ENCODE measurements at places on chromosomes 7 and 10. TPM values are rescaled to one million over a fixed set of nuclear protein-coding genes. Genes with fewer than 3 reads are reported as not detected.

HOXA11 gene
- not detected for total RNA-seq

LRRD1 gene
- not detected for total RNA-seq

ORAI2 gene
- total RNA-seq = 106 TPM

SPDYE8 gene
- total RNA-seq = not detected

SPDYE5 gene
- not detected for total RNA-seq

CDH23 gene
- not detected for total RNA-seq

C7orf57 gene
- total RNA-seq = 0.26 TPM

CLCN1 gene
- total RNA-seq = not detected

ZNF488 gene
- total RNA-seq = not detected

GRM8 gene
- not detected for total RNA-seq

ASZ1 gene
- not detected for total RNA-seq

CYP2C19 gene
- 0.41 TPM for total RNA-seq

HBP1 gene
- 47.3 TPM for total RNA-seq

TLX1 gene
- not detected for total RNA-seq

SORCS3 gene
- total RNA-seq = 0.10 TPM

TEX36 gene
- total RNA-seq = not detected

PNLIP gene
- total RNA-seq = not detected

ITIH5 gene
- total RNA-seq = not detected

KIAA1549 gene
- 0.58 TPM for total RNA-seq

PPP3CB gene
- total RNA-seq = 2.6 TPM

NSUN6 gene
- 1.0 TPM for total RNA-seq

LIMK1 gene
- total RNA-seq = 54.0 TPM

TMEM236 gene
- total RNA-seq = 0.14 TPM

VAX1 gene
- 0.27 TPM for total RNA-seq

IFIT1 gene
- 26.9 TPM for total RNA-seq

UBE2D1 gene
- 13.1 TPM for total RNA-seq

FOXP2 gene
- total RNA-seq = 2.4 TPM

GPR85 gene
- not detected for total RNA-seq

TMEM176A gene
- not detected for total RNA-seq

HOGA1 gene
- total RNA-seq = 70.8 TPM

GIMAP6 gene
- not detected for total RNA-seq

ELN gene
- not detected for total RNA-seq

TAF6 gene
- total RNA-seq = 29.7 TPM

RNF133 gene
- not detected for total RNA-seq

ZNF394 gene
- 17.8 TPM for total RNA-seq

PRSS37 gene
- not detected for total RNA-seq

MRC1 gene
- total RNA-seq = not detected

PRF1 gene
- not detected for total RNA-seq

GRM3 gene
- not detected for total RNA-seq

EPC1 gene
- total RNA-seq = 7.5 TPM

BTBD16 gene
- total RNA-seq = 0.88 TPM

METTL27 gene
- 71.8 TPM for total RNA-seq

DDX21 gene
- 26.4 TPM for total RNA-seq

GATA3 gene
- 1.7 TPM for total RNA-seq

CYP26C1 gene
- not detected for total RNA-seq

PAOX gene
- 12.1 TPM for total RNA-seq

HMX3 gene
- total RNA-seq = not detected

ARHGAP19 gene
- total RNA-seq = 4.5 TPM

LLCFC1 gene
- total RNA-seq = not detected

PRKCQ gene
- 9.8 TPM for total RNA-seq

FRAT2 gene
- total RNA-seq = 9.1 TPM

Data from Caki2 (cell line).